T-helper 2 cell treated with Interferon-gamma antibody and Interleukin-4, amounts not matched to agents 5 μg/mL and 100 μg/mL, for 36 hours (primary cell): ENCODE measurements at places on chromosomes 16 and 17.
A peak's percentile ranks its signal among the peaks of the same experiment; 100 is the strongest.

DNA sequence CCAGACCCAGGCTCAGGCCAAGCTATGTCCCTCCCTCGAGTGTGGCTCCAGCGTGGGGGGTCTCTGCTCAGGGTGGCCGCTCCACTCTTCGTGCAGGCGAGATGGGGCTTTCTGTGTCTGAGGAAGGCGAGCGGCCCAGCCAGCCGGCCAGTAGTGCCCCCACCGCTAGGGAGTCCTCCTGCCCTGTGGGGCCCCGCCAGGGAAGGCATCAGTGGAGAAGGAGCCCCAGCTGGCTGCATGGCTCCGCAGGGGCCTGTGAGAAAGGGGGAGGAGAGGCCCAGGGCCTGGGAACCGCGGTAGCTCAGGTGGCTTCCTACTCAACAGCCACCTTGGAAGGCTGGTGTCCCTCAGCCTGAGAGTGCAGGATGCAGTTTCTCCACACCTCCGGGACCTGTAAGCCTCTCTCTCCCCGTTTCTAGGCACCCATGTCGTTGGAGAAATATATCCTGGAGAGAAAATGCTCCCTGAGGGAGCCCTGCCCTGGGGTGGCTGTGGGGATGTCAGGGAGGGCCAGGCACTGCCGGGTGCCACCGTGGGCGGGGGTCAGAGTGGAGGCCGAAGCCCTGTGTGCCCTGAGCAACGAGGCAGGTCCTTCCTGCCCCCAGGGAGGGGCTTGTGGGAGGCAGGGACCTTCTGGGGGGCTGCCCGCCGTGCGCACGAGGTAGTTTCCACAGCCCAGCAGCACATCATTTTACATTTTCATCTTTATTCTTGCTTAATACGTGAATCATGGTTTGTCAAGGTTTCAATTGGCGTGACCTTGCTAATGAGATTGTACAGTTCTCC, 3.3 kb downstream of the PIGQ start:
- H3K27me3 ChIP-seq = no peaks in the 10 kb centered on the region
- H3K4me1 ChIP-seq = peaks cover 19% of the 10 kb centered on the region

GRCh38 chr16:72812672-72813071, 235.3 kb downstream of the ZFHX3 start:
- H3K4me1 ChIP-seq = no peaks in the 10 kb centered on the region
- no peaks in the 10 kb centered on the region for H3K36me3 ChIP-seq
- no peak overlapping the region for H3K4me3 ChIP-seq
- no peak for DNase-seq

GRCh38 chr16:69917739-69918138, 33.4 kb upstream of the CLEC18A start:
- peaks cover 9% of the 10 kb centered on the region for H3K36me3 ChIP-seq
- no peaks in the 10 kb centered on the region for H3K27me3 ChIP-seq
- no peak overlapping the region for H3K27ac ChIP-seq
- no peak overlapping the region for H3K4me3 ChIP-seq

DNA sequence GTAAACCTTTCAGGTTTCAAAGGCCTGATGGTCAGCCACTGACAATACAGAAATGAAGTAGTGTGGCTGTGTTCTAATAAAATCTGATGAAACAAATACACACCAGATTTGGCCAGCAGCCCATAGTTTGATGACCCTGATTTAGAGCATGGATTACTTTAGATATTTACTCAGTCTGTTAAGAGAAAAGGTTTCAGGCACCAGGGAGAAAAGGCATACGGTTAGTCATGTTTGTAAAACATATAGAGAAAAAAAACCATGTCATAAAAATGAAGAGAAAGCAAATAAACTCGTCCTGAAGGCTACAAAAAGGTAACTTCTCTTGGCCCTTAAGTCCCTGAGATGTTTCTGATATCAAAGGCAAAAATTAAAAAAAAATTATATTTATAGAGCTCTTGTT, 112.1 kb downstream of the ADAMTS18 start:
- peaks cover 5% of the 10 kb centered on the region for H3K27me3 ChIP-seq
- no peak overlapping the region for H3K27ac ChIP-seq
- H3K36me3 ChIP-seq = no peaks in the 10 kb centered on the region
- H3K4me1 ChIP-seq = peaks cover 2% of the 10 kb centered on the region
- no peak overlapping the region for H3K4me3 ChIP-seq
- DNase-seq = no peak

DNA sequence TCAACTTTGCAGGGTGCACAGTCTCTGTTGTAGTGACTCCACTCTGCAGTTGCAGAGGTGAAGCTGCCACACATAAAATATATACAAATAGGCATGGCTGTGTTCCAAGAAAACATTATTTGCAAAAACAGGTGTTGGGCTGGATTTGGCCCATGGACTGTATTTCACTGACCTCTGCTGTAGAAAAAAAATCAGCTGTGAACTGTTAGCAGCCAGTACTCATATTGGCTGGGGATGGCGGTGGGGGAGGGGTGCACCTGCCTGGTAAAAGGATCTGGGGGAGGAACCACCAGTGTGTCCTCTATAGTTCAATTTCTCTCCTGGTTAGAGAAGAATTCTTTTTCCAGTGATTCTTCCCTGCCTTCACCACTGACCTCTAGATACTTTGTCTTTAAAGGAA, 50.0 kb downstream of the SHISA9 start:
- no peak overlapping the region for H3K4me3 ChIP-seq
- no peaks in the 10 kb centered on the region for H3K36me3 ChIP-seq
- H3K27me3 ChIP-seq = no peaks in the 10 kb centered on the region
- no peak overlapping the region for H3K27ac ChIP-seq

DNA sequence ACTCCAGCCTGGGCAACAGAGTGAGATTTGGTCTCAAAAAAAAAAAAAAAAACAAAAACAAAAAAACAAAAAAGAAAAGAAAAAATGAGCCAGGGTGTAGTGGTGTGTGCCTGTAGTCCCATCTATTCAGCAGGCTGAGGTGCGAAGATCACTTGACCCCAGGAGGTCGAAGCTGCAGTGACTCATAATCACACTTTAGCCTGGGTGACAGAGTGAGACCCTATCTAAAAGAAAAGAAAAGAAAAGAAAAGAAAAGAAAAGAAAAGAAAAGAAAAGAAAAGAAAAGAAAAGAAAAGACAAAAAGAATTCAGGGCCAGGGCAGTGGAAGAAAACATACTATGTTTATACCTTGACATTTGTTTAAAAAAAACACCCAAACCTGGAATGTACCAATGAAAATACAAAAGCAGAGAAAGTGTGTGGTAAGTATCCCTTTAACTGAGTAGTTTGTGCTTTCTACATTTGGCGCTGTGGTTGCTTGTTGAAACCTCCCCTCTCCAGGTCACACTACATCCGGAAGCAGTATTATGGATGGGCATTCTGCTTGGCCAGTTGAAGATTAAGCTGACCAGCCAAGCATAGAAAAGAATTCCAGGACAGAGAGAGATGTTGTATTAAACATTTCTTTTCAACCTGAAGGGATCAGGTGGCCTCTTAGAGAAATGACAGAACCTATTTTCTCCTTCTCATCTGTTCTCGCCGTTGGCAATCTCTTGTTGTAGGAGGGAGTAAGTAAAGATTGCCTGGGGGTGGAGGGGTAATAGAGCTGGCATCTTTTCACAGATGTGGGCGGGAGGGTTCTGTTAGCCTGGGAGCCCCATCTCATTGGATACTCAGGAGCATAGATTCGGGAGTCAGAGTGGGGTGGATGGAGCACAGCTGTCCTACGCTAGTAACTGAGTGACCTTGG, 12.1 kb upstream of the PRKCB start:
- H3K36me3 ChIP-seq = no peaks in the 10 kb centered on the region
- no peak overlapping the region for H3K4me3 ChIP-seq
- no peak for DNase-seq
- H3K27me3 ChIP-seq = peaks cover 13% of the 10 kb centered on the region

DNA sequence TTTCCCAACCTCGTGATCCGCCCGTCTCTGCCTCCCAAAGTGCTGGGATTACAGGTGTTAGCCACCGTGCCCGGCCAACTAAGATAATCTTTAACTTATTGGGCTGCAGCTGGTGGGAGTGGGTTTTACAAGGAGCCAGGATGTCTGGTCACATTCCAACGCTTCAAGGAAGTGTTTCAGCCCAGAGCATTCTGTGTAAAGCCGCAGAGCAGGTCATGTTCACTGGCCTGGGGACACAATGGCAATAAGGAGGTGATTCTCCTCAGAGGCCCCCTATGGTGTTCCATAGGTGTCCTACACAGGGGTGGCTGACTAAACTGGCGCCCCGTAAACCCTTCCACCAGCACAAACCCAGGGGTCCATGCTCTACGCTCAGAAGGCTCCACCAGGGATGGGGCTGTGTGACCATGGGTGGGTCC, 1.2 kb downstream of the QPRT start:
- H3K36me3 ChIP-seq = peaks cover 11% of the 10 kb centered on the region
- H3K4me1 ChIP-seq = peaks cover 20% of the 10 kb centered on the region
- peak overlapping the region; percentile 82 for H3K4me3 ChIP-seq
- no peaks in the 10 kb centered on the region for H3K27me3 ChIP-seq
- peak overlapping the region; percentile 85 for H3K27ac ChIP-seq

DNA sequence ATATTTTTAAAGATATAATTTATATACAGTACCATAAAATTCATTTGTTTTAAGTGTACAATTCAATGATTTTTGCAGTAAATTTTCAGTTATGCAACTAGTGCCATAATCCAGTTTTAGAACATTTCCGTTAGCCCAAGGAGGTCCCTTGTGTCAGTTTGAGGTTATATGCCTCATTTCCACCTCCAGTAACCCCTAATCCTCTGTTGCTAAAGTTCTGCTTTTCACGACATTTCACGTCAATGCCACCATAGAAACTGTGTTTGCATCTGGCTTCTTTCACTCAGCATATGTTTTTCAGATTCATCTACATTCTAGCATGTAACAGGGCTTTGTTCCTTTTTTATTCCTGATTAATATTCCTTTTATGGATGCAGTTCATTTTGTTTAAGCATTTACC, 42.4 kb upstream of the NUDT7 start:
- no peaks in the 10 kb centered on the region for H3K36me3 ChIP-seq
- no peak overlapping the region for H3K4me3 ChIP-seq
- H3K27ac ChIP-seq = no peak overlapping the region
- no peak for DNase-seq
- no peaks in the 10 kb centered on the region for H3K4me1 ChIP-seq

- DNase-seq = no peak
- peaks cover 17% of the 10 kb centered on the region for H3K27me3 ChIP-seq
- no peak overlapping the region for H3K4me3 ChIP-seq
These were observed 122.3 kb upstream of the CIBAR2 start for GRCh38 chr16:85234310-85235204.

GRCh38 chr16:57725151-57725550, 10.4 kb upstream of the KATNB1 start:
- H3K27ac ChIP-seq = no peak overlapping the region
- H3K4me3 ChIP-seq = no peak overlapping the region
- no peaks in the 10 kb centered on the region for H3K36me3 ChIP-seq

DNA sequence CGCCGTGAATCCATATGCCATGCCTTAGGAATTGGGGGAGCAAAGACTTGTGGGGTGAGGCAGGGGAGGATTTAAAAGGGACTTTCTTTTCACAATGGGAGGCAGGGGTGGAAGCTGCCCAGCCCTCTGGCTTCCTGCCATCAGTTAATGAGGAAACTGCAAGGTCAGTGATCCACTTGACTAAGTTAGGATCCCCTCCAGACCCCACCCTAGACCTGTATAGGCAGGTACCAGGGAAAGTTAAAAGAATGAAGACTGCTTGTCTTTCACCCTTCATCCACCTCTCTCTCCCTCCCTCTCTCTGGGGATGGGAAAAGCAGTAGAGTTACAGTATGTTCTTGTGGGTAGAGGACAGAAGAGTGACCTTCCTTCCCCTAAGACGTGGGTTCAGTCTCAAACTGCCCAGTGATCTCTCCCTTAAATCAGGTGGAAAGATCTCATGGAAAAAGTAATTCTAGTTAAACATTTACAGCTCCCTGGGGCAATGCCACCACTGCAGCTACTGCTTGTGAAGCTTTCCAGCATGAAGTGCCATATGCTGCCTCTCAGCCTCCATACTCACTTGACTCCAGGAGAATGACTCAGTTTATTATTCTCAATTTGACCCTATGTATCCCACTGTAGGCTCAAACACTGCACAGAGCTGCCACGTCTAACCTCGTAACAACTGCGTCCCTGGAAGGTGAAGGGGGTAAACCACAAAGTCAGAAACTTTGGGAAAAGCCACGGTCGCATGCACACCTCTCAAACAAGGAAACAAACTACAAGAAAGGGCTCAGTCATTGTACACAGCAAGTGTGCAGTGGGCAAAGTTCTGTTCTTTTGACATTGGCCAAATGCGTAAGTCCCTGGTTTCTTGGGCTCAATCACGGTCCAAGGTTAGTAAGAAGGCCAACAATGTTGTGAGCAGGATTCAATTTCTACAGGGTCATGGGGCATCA, 1.2 kb downstream of the COA3 start:
- H3K27me3 ChIP-seq = peaks cover 14% of the 10 kb centered on the region
- no peak overlapping the region for H3K27ac ChIP-seq
- no peak for DNase-seq
- H3K4me3 ChIP-seq = peak overlapping the region; percentile 94

- peak; percentile 25 for DNase-seq
- H3K27ac ChIP-seq = peak overlapping the region; percentile 97
- peaks cover 17% of the 10 kb centered on the region for H3K27me3 ChIP-seq
- H3K4me1 ChIP-seq = peaks cover 42% of the 10 kb centered on the region
These were observed 39.2 kb upstream of the MAF start for GRCh38 chr16:79639576-79640311.

DNA sequence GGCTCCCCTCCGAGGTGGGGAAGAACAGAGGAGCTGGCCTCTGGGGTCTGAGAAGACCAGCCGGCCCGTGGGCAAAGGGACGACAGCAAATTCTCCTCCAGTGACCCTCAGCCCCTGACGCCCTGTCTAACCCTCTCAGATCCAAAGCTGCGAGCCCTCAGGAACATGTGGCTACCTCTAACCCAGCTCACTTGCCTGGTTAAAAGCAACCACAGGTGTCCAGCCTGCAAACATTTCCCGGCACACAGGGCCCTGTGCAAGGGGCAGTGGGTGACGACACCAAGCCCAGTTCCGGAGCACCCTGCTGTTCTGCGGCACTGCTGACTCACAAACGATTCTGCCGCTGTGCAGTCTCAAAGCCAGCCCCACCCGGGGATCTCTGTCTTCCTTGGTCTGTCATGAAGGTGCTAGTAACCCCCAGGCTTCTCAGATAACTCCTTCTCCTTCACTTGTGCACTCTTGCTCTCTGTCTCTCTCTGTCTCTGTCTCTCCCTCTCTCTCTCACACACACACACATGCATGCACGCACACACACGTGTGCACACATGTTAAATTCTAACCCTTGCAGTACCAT, 23.0 kb downstream of the WNT3 start:
- no peak for DNase-seq
- H3K4me3 ChIP-seq = no peak overlapping the region
- H3K4me1 ChIP-seq = no peaks in the 10 kb centered on the region
- no peaks in the 10 kb centered on the region for H3K36me3 ChIP-seq

GRCh38 chr17:35766903-35767510, 6.3 kb downstream of the C17orf50 start:
- H3K36me3 ChIP-seq = no peaks in the 10 kb centered on the region
- H3K4me1 ChIP-seq = peaks cover 7% of the 10 kb centered on the region
- H3K27ac ChIP-seq = no peak overlapping the region
- no peak for DNase-seq

DNA sequence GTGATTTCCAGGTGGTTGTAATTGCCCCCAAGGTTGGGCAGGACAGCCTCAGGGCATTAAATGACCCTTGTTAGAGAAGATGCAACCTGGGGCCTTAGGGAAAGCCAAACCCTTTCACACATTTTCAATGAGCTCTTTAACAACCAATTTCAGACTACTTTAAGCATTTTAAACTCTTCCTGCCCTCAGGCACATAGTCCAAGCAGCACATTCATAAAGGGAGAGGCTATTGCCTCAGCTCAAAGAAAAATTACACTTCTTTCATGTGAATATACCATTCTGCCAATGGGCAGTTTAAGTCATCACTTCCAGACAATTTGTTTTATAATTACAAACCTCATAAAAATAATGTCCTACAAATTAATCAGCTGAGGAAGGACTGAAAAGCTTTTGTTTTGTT, 544.5 kb downstream of the NPIPA7 start:
- no peak overlapping the region for H3K4me3 ChIP-seq
- H3K27me3 ChIP-seq = peaks cover 8% of the 10 kb centered on the region
- no peaks in the 10 kb centered on the region for H3K4me1 ChIP-seq
- H3K27ac ChIP-seq = no peak overlapping the region
